ENCODE measurements at places on chromosomes 3 and 15.
A peak's percentile ranks its signal among the peaks of the same experiment; 100 is the strongest.

GRCh38 chr3:58051196-58051595 lies 43.0 kb downstream of the FLNB start:
- DNase-seq, result peak; percentile 55

- DNase-seq, result no peak
Measured at GRCh38 chr3:105656651-105657504, 211.9 kb downstream of the CBLB start.

DNA sequence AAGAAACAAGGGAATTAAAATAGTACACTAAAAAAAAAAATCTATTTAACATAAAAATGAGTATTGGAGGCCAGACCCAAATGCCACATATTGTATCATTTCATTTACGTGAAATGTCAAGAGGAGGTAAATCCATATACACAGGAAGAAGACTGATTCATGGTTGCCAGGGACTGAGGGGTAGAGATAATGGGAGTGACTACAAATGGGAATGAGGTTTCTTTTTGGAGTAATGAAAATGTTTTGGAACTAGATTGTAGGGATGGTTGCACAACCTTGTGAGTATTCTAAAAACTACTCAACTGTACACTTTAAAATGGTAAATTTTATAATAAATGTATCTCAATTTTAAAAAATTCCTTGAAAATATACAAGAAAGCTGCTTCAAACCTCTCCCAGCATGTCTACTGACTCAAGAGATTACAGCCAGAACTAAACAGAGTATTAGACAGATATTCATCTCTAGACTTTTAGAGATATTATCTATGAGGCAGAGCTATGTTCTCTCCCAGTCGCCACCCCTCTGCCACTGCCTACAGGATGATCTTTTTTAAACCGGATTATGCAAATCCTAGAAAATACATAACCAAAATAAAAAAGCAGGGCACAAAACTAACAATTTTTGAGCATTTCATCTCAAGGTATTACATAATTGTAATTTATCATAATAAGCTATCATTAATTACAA lies 6.2 kb downstream of the HLTF start:
- no peak for DNase-seq

GRCh38 chr15:52005748-52006701 lies 13.0 kb upstream of the MAPK6 start:
- no peak for DNase-seq

DNA sequence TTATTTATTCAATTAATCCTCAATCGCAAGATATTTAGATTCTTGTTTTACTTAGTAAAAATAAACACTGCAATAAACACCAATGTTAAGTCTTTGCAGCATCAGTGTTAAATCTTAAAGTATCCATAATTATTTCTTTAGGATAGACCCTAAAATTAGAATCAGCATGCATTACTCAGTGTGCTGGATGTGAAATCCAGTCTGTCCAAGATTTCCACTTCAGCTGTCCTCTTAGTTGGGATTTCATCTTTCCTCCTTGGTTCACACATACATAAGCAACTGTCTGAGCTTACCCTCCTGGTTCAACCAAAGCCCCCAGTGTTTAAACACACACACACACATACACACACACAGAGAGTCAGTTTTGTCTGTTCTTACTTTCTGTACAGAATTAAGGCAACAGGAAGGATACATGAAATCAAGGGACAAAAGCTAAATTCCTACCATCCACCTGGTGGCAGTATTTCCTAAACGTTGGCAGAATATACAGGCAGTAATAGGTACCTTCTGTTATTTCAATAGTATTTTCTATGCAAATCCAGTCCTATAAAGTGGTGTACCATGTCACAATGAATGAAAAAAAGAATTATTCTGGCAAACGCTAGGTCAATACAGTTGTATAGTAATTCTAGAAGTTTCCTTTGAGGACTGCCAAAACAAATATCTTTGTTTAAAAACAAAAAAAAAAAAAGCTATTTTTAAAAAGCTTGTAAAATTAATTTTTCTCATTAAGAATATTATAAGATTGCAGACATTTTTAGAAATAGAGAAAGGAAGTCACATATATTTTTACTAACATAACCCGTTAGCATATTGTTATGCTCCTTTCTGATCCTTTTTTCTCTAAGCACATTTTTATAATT lies 27.3 kb upstream of the DMXL2 start:
- DNase-seq, result peak; percentile 52

Data from HS-5 (cell line).